NCI-H2107 (cell line): ENCODE measurements at places on chromosomes 12 and 14.

DNA sequence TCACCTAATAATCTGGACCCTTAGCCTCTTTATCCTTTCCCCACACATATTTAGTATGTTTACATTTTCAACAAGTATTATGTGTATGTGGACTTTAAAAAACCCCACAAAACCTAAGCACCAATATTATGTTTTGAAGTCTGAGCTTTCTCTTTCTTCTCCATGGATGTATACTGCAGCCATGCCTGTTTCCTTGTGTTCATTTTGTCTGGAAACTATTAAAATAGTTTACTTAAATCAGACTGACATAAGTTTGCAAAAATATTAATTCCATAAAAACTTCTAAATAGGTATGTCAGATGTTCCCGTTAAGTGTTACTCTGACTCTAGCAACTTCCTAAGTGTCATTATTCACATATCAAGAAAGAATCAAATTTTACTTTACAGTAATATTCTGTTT, 2.9 kb downstream of the HIGD1C start:
- no peak for DNase-seq

DNA sequence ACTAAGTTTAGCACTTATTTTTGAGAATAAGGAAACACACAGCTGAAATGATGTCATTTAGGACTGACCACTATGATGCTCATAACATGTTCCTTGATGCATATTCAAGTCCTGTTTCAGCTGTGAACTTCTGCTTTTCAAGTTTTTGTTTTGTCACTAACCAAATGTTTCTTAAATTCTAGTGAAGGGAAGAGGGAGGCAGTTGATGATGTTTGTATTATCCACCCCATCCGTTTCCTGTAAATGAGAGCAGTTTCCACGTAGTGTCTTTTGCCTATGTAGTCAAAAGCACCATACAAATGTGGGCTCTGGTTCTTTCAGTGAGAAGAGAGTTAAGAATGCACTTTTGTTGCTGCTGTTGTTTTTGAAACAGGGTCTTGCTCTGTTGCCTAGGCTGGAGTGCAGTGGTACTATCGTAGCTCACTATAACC, 491.8 kb downstream of the PCNX1 start:
- no peak for DNase-seq

DNA sequence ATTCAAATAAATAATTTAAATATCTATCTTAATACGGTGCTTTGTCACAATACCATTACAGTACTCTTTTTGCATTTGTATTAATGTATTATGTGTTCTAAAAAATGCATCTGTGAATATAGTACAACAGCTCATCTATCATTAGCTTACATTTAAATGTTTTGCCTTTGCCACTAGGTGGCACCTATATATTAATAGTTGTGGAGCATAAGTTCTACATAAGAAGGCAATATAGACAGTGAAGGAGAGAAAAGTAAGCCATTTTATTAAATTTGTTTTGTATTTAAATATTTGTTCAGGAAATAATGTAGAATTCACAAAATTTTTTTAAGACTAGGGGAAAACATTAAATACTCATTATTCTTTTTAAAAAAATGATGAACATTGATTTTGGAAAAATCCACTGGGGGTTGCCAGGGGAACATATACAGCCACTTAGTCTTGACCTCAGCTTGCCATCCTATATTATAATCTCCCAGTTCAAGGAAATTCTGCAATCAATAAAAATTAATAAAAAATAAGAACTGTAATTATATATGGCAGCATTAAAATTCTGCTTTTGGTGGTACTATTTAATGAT, 9.8 kb downstream of the CCER1 start:
- no peak for DNase-seq

- no peak for DNase-seq
Observed at GRCh38 chr12:123142518-123142840, 8.4 kb downstream of the PITPNM2 start.
